ENCODE measurements at places on chromosomes 16 and 17.

DNA sequence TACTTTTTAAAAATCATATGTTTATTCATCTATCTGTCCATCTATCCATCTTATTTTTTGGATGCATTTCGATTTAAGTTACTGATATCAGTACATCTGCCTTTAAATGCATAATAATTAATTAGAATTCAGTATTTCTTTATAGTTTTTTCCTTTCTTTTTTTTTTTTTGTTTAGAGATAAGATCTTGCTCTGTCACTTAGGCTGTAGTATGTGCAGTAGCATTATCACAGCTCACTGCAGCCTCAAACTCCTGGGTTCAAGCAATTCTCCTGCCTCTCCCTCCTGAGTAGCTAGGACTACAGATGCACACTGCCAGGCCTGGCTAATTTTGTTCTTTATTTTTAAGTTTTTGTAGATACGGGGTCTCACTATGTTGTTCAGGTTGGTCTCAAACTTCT lies 133.4 kb downstream of the SSH2 start:
- DNase-seq, result no peak

DNA sequence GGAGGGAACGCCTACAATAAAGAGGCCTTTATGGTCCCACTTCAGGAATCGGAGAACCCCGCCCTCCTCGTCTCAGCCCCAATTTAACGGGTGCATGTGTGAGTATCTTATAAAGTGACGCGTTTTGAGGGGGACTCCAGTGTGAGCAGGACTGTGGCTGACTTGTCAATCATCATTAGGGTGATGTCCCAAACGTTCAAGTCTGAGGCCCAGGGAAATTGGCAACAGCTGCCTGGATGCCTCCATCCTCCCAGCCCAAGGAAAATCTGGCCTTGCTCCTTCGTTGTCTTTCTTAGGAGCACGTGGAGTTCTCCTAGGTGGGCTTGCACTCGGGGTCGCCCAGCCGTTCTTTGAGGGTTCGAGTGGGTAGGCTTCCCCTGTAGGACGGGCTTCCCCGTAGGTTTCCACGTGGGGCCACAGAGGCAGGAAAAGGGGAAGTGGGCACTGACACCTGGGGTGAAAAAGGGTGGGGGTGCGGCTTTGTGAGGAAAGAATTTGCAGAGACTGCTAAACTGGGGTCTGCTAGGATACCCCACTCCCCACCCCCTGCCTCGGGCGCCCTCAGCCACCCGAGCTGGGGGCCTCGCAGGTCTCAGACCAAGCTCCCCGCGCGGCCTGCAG lies 561 bp upstream of the HERPUD1 start:
- no peak for DNase-seq

- no peak for DNase-seq
Observed at GRCh38 chr17:47292206-47292605, 31.5 kb upstream of the EFCAB13 start.

DNA sequence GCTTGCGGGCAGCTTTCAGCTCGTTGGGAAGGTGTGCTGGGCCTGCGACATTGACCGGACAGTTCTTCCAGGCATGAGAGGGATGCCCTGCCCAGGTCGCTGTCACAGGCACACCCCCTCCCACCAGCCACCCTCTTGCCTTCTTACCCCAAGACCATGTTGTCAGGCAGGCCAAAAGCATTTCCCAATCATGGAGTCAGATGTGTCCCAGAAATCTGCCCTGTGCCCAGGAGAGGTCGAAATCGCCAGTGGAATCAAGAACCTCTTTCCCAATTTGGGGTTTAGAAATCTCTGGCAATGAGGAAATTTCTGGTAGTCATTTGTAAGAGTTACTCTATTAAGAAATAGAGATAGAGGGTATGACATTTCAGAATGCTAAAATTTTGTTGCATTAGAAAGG lies 177.1 kb downstream of the RAB11FIP4 start:
- no peak for DNase-seq

GRCh38 chr16:17369421-17370222 lies 101.1 kb downstream of the XYLT1 start:
- peak; percentile 38 for DNase-seq

DNA sequence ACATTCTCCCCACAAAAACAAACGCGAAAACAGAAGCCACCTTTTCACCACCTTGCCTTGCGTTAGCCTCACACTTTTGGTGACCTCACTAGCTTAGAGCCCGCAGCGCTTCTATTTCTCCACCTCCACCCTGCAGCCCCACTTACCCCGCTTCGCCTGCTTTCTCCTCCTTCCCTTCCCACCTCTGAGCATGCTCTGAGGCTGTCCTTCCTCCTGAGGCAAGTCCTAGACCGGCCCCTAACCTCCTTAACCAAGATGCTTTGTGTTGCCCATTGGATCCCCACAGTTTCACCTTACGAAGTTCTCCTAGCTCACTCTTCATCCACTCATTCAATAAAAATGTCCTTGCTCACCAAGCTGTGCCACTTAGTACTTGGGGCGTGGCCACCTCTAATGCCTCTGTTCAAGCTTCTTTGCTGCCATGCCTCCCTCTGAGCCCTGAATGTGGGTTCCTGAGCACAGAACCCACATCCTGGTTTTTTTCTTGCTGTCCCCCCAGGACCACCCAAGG lies 1.3 kb downstream of the GNGT2 start:
- no peak for DNase-seq

DNA sequence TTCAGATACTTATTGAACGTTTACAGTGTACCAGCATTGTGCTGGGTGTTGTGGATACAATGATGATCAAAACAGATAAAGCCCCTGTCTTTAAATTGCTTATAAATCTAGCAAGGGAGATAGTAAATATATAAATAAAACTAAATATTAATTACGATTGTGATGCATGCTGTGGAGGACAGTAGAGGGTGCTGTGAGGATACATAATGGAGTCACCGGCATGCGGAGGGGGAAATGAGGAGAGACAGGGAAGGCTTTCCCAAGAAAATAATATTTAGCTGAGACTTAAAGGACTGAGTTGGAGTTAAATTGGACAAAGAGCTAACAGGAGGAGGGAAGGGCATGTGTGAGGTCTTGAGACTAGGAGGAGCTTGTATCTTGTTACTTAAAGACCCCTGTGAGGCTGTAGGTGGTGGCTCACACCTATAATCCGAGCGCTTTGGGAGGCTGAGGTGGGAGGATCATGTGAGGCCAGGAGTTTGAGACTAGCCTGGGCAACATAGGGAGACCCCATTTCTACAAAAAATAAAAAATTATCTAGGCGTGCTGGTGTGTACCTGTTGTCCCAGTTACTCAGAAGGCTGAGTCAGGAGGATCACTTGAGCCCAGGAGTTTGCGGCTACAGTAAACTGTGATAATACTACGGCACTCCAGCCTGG lies 2.4 kb downstream of the DHRS7B start:
- DNase-seq, result peak; percentile 25

- DNase-seq, result no peak
Observed at GRCh38 chr17:43846963-43847371, at the start of gene CD300LG. Gene CD300LG (plus strand): TSS chr17:43847176. CDS start chr17:43847217, 41 bp downstream.

- DNase-seq, result no peak
Observed at GRCh38 chr17:42113293-42114069, 967 bp upstream of the DHX58 start.

DNA sequence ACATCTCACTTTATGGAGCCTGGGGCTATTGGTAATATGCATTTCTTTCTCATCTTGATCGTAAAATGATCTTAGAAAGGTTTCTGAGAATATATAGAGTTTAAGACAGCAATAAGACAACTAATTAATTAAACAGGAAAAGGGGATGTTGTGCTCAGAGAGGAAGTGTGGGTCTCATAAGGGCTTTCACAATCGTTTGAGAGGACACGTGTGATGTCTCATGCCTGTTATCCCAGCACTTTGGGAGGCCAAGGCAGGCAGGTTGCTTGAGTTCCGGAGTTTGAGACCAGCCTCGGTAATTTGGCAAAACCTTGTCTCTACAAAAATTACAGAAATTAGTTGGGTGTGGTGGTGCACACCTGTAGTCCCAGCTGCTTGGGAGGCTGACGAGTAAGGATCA lies 295.6 kb downstream of the WWOX start:
- DNase-seq, result no peak

DNA sequence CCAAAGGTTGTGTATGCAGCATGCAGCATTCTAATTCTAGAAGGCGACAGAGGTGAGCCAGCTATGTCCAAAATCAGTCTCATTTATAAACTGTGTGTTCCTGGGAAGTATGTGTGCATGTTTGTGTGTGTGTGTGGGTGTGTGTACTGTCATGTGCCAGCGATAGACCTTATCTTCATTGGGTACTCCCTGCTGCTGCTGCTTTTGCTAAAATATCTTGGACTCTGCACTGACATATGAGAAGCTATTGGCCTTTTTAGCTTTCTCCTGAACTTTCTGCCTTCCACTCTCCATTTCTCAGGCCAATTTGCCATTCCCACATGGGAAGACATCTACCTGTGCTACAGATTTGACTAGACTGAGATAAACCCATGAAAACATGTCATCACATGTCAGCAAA lies 2.0 kb upstream of the LPO start:
- DNase-seq, result no peak

DNA sequence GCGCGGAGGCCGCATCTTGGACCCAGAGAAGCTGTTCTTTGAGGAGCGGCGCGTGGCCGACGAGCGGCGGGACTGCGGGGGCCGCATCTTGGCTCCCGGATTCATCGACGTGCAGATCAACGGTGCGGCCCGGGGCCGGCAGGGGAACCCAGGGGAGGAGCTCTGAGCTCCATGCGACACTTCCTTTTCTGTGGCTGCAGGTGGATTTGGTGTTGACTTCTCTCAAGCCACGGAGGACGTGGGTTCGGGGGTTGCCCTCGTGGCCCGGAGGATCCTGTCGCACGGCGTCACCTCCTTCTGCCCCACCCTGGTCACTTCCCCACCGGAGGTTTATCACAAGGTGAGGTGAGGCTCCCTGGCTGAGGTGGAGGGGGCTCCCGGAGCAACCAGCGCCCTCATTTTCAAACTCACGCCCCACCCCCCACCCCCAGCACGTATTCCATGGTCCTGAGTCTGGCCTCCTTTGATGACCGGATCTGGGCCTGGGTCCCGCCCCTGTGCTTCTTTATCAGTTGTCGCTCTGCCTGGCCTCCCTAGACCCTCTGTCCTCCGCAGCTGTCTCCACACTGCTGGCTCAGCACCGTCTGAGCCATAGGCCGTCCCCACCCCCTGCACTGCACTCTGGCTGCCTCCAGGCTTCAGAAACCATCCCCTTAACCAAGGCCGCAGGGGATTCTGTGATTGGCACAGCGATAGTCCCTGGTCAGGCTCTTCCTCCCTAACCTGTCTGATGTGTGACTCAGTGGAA lies 787 bp downstream of the AMDHD2 start:
- no peak for DNase-seq

- no peak for DNase-seq
Observed at GRCh38 chr17:65013613-65014391, 42.7 kb downstream of the GNA13 start.

- DNase-seq, result no peak
Observed at GRCh38 chr16:19377864-19378263, 39.8 kb upstream of the TMC5 start.

DNA sequence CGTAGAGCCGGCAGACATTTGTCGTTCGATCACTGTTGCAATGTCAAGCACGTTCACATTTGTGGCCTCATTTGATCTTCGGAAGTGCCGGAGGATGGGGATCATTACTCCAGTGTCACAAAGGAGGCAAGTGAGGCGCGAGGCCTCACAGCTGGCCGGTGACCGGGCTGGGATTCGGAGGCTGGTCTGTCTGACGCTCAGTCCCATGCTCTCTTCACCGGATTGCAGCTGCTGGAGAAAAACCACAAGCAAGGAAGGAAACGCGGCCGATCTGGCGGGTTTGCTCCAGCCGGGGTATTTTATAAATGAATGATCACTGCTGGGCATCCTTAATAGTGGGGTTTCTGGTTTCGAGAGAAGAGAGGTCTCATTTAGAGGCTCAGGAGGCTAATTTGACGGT lies 127.8 kb downstream of the OR1D5 start:
- no peak for DNase-seq

GRCh38 chr16:2451851-2452320 lies 8.0 kb upstream of the TEDC2 start:
- DNase-seq, result no peak

- DNase-seq, result peak; percentile 46
Observed at GRCh38 chr17:10156948-10157607, 41.3 kb downstream of the GAS7 start.

- no peak for DNase-seq
Observed at GRCh38 chr16:17555176-17555575, 84.4 kb upstream of the XYLT1 start.

DNA sequence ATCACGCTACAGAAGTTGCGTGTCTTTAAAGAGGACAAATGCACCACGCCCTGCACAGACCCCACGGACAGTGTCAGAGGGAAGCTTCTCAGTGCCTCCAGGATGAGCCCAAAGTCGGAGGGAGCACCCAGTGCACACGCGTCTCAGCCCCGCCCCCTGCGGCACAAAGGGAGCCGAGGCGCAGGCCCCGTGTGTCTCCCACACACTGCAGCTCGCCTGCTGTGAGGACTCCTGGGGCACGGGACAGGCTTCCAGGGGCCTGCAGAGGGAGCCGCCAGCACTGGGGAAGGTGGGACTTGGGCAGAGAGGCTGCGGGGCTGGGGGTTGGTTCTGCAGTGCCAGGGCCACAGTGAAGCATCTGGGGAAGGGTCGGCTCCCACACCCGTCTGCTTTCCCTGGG lies 77.4 kb downstream of the LMF1 start:
- no peak for DNase-seq

- no peak for DNase-seq
Observed at GRCh38 chr16:8655184-8655717, 19.2 kb upstream of the ABAT start.

DNA sequence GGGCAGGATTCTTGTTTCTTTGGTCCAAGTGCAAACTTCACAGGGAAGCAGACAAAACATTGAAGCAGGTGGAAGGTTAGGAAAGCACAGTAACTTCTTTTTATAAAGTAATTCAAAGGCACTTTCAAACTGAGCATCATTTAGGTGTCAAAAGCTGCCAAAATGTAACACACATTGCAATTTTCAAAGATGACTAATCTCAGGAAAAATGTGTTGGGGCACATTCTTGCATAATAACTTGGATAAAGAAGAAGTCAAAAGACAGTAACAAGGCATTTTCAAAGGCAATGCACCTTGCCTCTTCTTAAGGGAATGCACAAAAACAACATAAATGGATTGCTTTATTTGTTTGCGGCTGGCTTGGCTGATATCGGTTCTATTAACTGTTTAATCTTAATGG lies 3.6 kb downstream of the KCNJ2 start:
- no peak for DNase-seq

DNA sequence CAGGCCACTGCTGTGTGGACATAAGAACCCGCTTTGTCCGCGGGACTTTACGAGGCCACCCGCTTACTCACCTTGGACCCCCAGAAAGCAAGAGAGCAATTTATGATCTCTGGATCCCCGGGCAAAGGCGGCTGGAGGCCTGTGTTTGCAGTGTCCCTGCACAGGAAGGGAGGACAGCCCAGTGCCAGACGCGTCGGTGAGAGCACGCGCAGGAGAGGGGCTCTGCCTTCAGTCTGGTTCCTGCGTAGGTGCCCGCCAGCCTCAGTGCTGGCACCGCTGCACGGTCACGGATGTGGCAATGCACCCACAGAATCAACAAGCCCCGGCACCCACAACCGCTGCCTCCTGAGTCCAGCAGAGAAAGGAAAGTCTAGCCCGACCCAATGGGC lies 248.4 kb downstream of the C16orf95 start:
- no peak for DNase-seq

GRCh38 chr16:53415504-53415903 lies 18.8 kb upstream of the RBL2 start:
- DNase-seq, result no peak
